ENCODE measurements at places on chromosomes 3 and 15. TPM values are rescaled to one million over a fixed set of nuclear protein-coding genes. Genes with fewer than 3 reads are reported as not detected.

DNA sequence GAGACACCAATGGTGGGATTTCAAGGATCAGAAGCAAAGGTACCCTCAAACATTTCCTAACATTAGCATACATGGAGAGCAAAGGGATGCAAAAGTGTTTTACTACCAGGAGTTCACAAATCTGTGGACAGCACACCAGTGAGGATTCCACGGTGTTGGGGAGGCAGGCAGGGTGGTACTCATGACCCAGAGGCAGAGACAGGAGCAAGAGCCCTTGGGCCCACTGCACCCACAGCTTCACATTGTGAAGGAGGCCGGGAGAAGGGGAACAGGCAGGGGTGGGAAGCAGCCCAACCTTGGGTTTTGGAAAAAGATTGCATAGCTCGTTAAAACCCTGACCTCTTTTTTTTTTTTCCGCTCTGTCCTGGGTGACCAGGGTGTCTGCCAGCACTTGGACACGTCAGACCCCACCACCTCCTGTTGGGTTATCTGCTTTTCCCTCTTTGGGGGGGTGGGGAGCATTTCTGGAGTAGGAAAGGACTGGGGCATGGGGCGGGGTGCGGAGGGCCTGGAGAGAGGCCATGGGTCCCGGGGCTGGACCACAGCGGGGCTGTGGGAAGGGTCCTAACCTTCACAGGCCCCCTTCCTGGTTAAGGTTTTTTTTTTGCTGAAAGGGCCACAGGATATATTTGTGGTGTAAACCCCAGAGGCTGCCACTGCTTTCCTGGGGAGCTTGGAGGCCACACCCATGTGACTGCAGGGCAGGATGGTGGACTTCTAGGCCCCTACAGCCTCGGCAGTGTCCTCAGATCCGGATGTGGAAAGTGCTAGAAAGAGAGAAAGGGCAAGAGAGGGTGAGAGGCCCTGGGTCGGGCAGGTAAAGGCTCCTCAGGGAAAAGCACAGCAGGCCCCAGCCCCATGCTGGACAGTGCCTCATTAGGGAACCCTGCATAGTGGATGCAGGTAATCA, 12.5 kb downstream of the SH2D7 start:
- no peak for DNase-seq

DNA sequence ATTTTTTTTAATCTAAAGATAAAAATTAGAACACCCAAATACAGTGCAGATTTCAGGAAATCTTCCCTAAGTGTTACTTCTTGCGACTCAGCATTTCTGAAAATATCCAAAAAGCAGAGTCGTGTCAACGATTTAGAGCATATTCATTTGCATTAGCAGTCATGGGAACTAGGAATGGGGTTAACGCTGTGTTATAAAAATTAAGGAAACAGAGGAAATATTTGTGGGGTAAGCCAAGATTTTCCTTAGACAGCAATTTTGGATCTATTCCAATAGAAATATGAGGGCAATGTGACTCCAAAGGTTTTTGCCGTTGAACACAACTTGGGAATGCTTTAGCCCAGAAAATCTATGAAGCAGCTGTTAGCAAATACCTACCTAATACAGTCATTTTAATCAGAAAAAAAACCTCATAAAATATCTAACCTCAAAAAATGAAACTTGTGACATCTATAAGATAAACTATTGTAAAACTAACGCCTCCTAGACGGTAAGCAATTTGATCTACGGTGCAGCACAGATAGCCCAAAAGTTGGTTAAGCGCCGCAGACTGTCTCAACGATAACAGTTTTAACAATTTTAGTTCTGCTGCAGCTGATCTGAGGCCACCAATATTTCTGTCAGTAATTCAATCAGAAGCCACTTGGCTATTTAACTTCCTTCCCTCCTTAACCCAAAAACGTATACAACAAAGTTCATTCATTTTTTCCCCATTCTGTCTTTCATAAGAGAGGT, 5.8 kb upstream of the ATP11B start:
- no peak for DNase-seq

- DNase-seq, result no peak
These were observed 522.2 kb upstream of the ZNF717 start for GRCh38 chr3:76307556-76307955.

DNA sequence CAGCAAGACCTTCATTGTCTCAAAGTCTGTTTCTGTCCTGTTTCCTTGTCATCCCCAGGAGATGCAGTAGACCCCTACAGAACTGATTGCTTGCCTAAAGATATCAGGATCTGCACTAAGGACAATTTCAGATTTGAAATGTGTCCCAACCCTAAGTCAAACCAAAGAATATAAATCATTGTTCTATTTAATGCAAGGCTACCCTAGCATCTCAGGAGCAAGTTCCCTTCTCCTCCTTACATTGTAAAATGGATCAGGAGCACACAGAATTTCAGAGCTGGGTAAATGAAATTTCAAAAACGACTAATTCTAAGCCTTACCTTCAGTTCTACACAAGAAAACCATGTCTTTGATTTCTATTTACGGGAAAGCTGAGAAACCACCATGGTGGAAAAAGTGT, 360.9 kb upstream of the KCNH8 start:
- DNase-seq, result no peak

DNA sequence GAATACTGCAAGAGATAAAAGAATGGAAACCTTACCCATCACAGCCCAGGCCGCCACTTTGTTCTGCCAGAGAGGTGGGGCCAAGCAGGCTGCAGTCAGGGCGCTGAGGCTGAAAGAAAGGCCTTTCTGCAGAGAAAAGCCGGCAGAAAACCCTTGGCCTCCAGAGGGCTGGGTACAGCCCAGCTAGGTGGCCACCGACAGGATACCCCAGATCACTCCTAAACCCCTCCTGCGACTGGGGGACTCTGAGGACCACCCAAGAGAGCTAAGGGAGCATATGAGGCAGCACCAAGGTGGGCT, 69.3 kb downstream of the SMAD6 start:
- no peak for DNase-seq

GRCh38 chr3:160400030-160400701, 716 bp downstream of the SMC4 start:
- no peak for DNase-seq

DNA sequence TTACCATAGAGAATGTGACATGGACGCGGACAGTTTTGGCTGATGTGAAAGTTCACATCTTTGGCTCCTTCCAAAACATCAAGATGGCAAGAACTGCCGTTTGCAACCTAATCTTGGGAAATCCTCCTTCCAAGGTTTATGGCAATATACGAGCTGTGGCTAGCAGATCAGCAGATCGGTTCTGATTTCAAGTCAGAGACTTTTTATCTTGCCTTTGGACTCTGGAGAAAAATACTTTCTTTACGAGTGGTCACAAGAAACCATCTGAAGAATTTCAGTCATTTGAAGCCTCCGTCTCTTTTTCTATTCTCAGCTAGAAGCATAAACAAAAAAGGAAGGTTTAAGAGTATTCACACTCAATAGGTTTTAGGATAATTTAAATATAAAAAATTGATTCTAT, 153.5 kb upstream of the MEIS2 start:
- DNase-seq, result no peak

GRCh38 chr3:11576453-11576852, 67.3 kb downstream of the VGLL4 start:
- no peak for DNase-seq

Gene KIF15
- 6.4 TPM for total RNA-seq

DNA sequence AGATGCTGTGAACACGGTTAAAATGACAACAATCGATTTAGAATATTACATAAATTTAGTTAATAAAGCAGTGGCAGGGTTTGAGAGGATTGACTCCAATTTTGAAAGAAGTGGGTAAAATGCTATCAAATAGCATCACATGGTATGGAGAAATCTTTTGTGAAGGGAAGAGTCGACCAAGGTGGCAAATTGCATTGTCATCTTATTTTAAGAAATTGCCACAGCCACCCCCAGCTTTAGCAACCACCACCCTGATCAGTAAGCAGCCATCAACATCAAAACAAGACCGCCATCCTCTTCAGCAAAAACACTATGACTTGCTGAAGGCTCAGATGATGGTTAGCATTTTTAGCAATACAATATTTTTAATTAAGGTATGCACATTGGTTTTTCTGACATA, 5.7 kb upstream of the CCR5 start:
- no peak for DNase-seq

GRCh38 chr3:107323723-107324122, 53.5 kb upstream of the CCDC54 start:
- no peak for DNase-seq

Gene CAPN3
- 1.1 TPM for total RNA-seq

DNA sequence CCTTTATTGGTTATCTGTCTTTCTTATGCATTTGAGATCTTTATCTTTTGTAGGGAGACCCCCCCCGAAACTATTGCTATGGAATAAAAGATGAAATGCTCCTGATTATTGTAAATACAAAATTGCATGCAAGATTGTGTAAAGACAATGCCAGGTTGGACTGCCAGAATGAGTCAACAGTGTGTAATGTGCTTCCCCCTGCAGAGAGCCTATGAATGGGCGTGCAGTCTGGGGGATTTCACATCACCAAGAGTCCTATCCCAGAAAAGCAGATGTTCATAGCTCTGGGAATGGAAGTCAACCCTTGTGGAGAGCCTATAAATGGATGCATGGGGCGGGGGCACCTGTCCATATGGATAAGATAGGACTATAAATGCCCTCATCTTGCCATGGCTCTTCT, 584.3 kb downstream of the NSUN3 start:
- DNase-seq, result no peak

Gene NRG4
- total RNA-seq, result not detected

Gene CPEB1
- total RNA-seq, result 2.8 TPM

Gene LYSMD2
- total RNA-seq, result 21.8 TPM

Gene MOBP
- 0.94 TPM for total RNA-seq

DNA sequence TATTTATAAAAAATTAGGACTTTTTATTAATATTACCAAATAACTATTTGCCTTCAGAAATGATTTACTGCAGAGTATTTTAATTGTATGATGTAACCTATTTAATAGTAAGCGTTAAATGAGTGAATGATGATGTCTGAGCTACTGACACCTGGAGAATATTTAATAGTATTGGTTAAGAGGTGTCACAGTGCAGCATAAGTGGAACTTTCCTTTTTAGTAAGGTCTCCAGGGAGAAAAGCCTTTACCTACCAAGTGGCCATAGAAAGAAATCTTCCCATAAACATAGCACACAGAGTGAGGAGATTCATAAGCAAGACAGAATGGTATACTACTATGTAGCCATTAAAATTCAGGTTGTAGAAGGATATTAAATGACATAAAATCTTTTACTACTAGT, 441.7 kb downstream of the TBL1XR1 start:
- DNase-seq, result no peak

DNA sequence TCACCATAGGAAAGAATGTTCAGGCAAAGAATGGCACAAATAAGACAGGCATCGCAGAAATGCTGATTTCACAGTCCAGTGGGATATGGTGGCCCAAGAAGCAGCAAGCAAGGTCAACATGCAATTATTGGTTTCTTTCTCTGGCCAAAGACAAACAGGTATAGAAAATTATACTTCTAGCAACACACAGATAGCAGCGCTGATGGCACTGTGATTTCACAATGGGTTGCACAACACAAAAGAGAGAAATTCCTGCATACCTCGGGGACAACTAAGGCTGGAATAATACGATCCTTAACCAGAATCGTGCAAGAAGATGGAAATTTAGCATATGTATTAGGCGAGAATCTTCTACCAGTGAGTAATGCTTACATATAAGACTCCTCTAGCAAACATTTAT, 76.3 kb upstream of the NR2F2 start:
- DNase-seq, result no peak

DNA sequence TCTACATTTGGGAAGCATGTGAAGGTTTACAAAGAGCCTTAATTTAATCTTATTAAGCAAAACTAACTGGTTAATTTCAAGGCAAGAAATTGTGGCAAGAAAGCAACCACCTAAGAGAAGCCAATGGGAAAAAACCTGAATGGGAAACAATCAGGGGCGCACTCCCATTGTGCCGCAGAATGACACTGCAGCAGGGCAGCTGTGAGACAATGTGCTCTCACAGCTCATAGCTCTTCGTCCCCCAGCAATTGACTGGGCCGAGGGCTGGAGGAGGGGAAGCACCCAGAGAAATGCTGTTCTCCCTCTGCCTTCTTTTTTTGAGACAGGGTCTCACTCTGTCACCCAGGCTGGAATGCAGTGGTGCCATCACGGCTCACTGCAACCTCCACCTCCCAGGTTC, 93.3 kb upstream of the RAD18 start:
- DNase-seq, result no peak

Gene AHSG
- 0.47 TPM for total RNA-seq

Gene KBTBD13
- not detected for total RNA-seq

Gene SLC49A4
- total RNA-seq, result 32.1 TPM

Gene GOLGA6A
- not detected for total RNA-seq

DNA sequence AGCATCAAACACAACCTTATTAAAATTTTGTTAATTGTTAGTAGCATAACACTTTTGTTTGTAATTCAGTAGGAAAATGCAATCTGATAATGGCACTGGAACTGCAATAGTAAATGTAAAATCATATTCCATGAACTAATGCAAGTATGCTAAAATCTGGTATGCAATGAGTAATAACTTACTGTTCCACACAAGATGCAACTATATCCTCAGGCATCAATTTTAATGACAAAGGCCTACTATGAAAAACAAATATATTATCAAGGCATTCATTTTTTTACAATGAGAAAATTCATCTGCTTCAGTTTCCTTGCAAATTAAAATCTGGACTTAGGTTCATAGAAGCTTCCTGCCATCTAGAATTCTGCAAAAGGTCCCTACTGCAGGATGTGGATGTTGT, 1.4 kb upstream of the NSMCE3 start:
- DNase-seq, result no peak

- DNase-seq, result no peak
These were observed 136.6 kb downstream of the DUT start for GRCh38 chr15:48467801-48468200.

DNA sequence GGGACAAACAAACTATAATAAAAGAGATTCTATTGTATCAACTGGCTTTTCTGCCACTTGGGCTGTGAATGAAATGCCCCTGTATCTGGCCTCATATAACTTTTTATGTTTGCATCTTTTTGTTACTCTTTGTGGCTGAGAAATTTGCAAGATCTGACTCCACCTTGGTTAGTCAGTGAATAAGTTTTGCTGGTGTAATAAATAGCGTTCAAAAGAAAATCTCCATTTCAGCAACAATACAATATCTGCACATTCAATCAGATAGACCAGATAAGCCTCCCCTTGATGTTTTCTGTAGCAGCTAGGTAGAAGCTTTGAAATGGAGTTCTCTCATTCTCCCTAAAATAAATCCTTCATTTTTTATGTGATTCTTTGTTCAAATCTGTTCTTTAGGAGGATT, 12.0 kb downstream of the TRAT1 start:
- no peak for DNase-seq

GRCh38 chr3:151398895-151399294, 14.3 kb upstream of the P2RY12 start:
- DNase-seq, result no peak

Gene ACTRT3
- total RNA-seq, result 3.3 TPM

Gene TMEM212
- total RNA-seq, result not detected

GRCh38 chr15:92839696-92840095, 60.4 kb upstream of the CHD2 start:
- no peak for DNase-seq

DNA sequence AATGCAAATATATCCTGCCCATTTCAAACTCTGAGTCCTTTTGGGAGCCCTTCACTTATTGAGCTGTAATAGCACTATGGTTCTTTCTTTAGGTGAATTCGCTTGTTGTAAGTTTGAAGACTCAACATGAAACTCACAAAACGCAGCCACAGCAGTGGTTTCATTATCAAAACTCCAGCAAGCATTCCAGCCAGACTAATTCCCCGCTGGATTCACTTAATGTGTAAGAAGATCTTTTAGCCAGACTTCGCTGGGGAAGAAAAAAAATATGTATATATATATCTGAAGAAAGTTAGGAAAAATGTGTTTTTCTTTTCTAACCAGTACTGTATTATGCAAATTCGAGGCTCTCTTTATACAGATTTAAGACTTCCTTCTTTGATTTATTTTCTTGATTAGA, 241.1 kb downstream of the WNT5A start:
- no peak for DNase-seq
